ENCODE measurements at places on chromosomes 1 and 21. TPM values are rescaled to one million over a fixed set of nuclear protein-coding genes. Genes with fewer than 3 reads are reported as not detected.

GRCh38 chr1:208475449-208475848 is 231.3 kb upstream of the PLXNA2 start:
- no peak for DNase-seq

DNA sequence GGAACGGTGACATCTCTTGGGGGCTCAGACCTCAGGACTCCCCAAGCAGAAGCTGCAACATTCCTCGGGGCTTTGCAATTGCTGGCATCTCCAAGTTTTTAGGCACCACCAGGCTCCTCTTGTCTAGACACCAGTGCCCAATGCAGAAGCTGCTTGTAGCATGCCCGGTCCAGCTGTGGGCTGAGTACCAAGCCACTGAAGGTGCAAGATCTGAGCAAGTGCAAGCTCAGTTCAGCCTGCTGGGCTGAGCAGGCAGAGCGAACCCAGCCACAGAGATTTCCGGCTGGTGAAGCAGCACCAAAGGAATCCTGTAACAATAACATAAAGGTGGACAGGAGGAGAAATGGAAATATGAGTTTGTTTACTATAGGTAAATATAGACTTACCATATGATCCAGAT is 995.4 kb upstream of the B3GALT2 start:
- DNase-seq: peak; percentile 20

GRCh38 chr1:58785442-58786058 is 1.7 kb upstream of the JUN start:
- peak; percentile 73 for DNase-seq

- DNase-seq: no peak
These were observed 19.9 kb upstream of the SHCBP1L start for GRCh38 chr1:182972829-182973228.

GRCh38 chr1:68116643-68117235 is 66.3 kb upstream of the DIRAS3 start:
- DNase-seq: no peak

DNA sequence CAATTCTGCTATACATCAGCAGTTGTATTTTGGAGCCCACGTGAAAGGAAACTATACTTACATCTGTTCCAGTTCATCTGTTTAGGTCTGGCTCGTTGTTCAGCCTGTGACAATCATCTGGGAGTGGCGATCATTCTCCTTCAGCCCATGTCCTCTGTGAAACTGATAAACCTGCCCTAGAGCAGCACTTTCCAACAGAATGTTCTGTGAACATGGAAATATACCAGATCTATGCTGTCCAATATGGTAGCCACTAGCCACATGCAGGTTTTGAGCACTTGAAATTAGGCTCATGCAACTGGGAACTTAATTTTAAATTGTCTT is 24.5 kb upstream of the COQ8A start:
- DNase-seq: no peak

DNA sequence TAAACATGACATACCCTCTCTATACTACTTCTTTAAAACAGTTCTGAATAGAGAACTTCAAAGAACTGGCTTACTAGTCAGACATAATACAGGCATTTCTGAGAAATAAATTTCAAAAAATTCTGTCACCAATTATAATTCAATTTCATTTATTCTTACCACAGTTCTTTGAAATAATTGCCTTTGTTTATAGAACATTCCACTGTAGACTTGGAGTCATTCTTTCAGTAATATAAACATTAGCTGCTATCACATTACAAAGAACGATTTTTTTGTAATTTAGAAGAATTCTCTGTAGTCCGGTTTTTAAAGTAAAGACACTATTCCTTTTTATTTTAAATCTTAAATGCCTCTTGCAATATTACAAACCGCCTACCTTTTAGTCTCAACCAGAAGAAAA is 146.4 kb upstream of the COL11A1 start:
- DNase-seq: no peak

The KCTD3 gene
- 70.6 TPM for polyA plus RNA-seq
